ENCODE measurements at places on chromosomes 7 and 10.

GRCh38 chr10:27504808-27505460 lies 830 bp downstream of the RAB18 start:
- DNase-seq: no peak

DNA sequence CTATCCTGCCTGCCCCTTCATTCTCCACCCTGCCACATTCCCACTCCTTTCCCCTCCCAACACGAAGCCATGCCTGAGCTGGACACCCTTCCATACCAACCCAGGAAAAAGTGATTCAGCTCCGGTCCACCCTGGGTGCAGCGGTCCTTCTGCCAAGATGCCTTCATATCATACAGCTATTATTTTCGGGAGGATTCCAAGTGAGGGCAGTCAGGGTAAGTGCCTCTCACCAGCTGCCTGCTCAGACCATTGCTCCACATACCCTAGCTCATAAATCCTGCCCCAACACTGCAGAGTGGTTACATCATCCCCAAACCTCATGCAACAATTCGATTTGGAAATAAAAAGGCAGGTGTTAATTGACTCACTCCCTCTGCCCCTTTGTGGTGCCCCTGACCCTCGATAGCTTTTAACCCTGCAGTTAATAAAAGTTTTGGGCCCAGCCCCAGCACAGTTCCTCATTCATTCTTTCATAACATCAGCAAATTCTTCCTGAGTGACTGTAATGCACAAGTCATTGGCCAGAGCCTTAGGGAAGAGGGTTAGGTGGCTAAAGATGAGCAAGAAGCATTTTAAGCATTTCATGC lies 42.6 kb downstream of the ZNF503 start:
- DNase-seq: no peak

- no peak for DNase-seq
Observed at GRCh38 chr7:54880326-54880989, 121.4 kb upstream of the SEC61G start.

- peak; percentile 18 for DNase-seq
Observed at GRCh38 chr10:81414038-81414437, 461.0 kb upstream of the NRG3 start.

GRCh38 chr7:47908720-47909119 lies 39.5 kb downstream of the PKD1L1 start:
- DNase-seq: no peak

DNA sequence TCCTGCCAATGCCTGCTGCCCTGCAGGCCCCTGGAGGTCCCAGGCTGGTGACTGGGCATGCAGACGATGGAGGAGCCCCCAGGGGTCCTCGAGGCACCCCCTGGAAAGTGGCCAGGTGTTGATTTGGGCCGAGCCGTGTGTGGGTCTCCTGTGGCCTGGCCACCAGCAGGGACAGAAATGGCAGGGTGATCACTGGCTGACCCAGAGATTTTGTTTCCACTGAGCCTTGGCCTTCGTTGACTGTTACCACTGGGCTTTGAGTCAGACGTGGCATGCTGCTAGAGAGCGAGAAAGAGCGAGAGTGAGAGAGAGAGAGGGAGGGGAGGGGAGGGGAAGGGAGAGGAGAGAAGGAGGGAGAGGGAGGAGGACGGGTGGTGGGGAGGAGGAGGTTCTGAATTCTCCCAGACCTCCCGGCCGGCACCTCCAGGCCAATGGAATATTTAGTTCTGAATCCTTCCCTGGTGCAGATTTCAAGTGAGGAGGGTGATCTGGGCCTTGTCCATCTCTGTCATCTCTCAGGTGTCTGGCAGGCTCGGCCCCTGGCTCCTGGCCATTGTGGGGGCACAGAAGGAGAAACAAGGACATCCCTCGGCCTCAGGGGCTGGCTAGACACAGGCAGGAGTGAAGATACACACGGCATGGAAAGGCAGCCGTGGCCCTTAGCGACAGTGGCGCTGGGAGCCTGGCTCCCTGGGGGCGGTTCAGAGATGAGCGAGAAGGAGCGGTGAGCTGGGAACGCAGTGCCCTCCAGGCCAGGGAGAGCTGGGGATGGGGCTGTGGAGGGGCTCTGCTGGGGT lies 58.2 kb downstream of the GLRX3 start:
- DNase-seq: no peak

- DNase-seq: no peak
Observed at GRCh38 chr7:91683823-91684222, 196.7 kb downstream of the MTERF1 start.

- no peak for DNase-seq
Observed at GRCh38 chr10:6659451-6659850, 79.4 kb upstream of the PRKCQ start.

GRCh38 chr7:155922067-155922816 lies 110.0 kb upstream of the SHH start:
- DNase-seq: no peak

- DNase-seq: no peak
Observed at GRCh38 chr10:110772454-110773025, 99.2 kb upstream of the PDCD4 start.

GRCh38 chr7:8386926-8387550 lies 46.4 kb upstream of the NXPH1 start:
- DNase-seq: no peak

DNA sequence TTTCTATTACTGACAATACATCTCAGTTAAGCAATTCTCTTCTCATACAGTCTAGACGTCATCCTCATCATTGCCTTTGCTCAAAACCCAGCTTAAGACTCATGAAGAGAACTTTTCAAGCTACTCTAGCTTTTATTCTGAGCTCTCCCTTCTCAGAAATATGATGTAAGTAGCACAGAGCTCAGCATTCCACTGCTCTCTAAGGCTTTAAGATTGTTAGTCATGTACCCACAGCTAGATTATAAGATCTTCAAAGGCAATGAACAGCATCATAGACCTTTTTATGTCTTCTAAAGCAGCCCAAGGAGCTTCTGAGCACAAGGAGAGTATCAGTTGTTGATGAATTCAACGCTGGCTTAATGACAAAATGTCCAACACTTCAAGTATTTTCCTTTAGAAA lies 119.3 kb downstream of the NRP1 start:
- no peak for DNase-seq

DNA sequence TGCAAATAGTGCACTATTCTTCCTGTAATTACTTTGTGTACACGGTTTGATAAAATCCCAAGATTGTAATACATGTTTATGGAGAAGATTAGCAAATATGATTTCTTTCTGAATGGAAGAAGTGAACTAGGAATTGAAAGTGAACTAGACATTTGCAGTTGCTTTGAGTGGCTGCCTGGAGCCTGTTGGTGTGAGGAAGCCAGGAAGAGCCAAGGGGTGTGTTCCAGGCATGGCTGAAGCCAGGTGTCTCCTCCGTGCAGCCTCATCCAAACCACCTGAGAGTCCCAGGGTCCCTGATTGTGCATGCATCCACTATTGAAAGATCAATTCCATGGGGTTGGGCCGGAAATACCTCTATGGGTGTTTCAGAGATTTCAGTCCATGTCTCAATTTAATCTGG lies 253.1 kb upstream of the SHH start:
- no peak for DNase-seq

DNA sequence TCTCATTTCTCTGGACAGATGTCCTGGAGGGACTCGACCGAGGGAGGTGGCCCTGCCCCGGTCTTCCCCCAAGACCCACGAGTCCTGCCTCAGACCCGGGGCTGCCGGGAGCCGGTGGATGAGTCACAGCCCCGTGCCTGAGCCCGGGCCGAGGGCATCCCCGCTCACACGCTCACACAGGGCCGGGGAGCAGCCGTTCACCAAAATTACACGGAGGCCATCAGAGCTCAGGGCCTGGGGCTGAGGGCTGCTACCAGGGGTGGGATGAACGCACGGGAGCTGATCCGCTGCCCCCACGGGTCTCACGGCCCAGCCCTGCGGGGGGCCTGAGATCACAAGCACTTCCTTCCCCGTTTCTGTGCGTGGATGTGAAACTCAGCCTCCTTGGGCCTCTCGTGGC lies 17.5 kb downstream of the FAM20C start:
- DNase-seq: no peak

DNA sequence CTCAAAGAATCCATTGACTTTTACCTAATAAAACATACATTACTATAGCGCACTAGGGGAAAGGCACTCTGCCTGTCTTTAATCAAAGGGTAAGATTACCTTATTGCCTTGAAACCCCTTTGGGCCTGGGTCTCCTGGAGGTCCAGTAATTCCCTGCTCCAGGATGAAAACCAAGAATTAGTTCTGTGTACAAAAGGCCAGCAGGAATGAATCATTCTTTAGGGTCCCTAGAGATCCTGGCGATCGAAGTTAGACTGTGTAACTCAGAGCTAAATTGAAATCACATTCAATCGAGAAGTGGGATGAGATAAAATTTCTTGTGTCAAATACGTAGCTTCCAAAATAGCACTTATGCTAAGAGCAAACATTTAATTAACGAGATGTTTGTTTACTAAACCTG lies 29.8 kb downstream of the COL28A1 start:
- DNase-seq: no peak

- no peak for DNase-seq
Observed at GRCh38 chr7:78427209-78427608, 628.6 kb downstream of the PHTF2 start.

- no peak for DNase-seq
Observed at GRCh38 chr7:88268858-88269257, 37.8 kb downstream of the STEAP4 start.

DNA sequence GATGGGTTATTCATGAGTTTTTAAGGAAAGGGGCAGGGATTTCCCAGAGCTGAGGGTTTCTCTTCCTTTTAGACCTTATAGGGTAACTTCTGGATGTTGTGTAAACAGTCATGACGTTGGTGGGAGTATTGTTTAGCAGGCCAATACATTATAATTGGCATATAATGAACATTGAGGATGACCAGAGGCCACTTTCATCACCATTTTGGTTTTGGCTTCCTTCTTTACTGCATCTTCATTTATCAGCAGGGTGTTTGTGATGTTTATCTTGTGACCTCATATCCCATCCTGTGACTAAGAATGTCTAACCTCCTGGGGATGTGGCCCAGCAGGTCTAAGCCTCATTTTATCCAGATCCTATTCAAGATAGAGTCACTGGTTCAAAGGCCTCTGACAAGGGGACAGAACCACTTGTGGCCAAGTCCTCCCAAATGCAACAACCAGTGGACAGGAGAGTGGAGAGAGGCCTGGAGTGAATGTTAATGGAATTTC lies 77.3 kb upstream of the RPA3 start:
- no peak for DNase-seq

- DNase-seq: no peak
Observed at GRCh38 chr7:73984481-73985205, 43.3 kb upstream of the ELN start.

GRCh38 chr10:38605153-38605661 lies 511.1 kb downstream of the ZNF37A start:
- DNase-seq: no peak

DNA sequence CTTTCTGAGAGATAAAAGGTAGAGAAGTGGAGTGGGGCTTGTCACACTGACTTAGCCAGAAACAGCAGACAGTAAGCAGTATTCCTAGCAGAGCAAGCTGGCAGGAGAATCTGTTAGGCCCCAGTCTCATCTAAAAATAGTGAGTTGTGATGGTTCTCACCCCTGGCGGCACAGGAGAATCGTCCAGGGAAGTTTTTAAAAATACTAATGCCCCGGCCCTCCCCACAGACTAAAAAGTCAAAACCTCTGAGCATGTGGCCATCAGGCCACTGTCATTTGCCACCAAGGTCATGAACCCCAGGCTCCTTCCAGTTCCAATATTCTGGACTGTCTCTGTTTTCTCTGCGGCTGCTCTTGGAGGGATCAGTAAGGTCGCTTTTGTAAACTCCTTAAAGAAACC lies 34.0 kb downstream of the LYZL1 start:
- no peak for DNase-seq

GRCh38 chr10:3231951-3232730 lies 59.6 kb upstream of the PITRM1 start:
- no peak for DNase-seq

- DNase-seq: no peak
Observed at GRCh38 chr10:124132876-124133275, 39.5 kb upstream of the CHST15 start.

GRCh38 chr7:19117870-19118608 lies 603 bp upstream of the TWIST1 start:
- DNase-seq: no peak

GRCh38 chr10:22159180-22159579 lies 58.6 kb downstream of the EBLN1 start:
- no peak for DNase-seq

DNA sequence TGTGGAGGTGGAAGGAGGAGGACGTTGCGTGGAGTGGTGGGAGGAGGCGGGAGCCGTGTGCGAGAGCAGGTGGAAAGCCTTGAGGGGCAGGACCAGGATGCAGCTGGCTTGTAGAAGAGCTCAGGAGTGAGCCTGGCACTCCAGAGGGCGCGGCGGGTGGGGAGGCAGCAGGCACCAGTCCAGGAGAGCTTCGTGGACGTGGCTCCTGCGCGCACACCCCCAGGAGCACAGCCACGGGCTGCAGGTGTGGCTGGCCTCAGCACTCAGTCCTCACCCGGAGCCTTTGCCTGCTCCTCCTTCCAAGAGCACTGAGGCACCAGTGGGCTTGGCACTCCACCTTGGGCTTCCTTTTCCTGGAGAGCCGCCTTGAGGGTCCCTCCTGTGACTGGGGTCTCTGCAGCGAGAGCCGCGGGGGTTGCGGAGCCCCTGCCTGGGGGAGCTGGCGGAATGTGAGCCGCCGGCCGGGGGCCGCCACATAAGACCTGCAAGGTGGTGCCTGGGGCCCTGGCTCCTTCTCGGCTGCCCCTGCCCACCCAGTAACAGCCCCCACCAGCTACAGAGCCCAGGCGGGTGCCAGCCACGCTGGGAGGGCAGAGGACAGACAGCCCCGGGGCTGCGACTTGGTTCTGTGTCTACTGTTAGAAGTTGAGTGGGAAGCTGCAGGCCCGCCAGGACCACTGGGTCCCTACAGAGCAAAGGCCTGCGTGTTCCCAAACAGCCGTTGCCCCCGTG lies 11.1 kb downstream of the MAFK start:
- no peak for DNase-seq

DNA sequence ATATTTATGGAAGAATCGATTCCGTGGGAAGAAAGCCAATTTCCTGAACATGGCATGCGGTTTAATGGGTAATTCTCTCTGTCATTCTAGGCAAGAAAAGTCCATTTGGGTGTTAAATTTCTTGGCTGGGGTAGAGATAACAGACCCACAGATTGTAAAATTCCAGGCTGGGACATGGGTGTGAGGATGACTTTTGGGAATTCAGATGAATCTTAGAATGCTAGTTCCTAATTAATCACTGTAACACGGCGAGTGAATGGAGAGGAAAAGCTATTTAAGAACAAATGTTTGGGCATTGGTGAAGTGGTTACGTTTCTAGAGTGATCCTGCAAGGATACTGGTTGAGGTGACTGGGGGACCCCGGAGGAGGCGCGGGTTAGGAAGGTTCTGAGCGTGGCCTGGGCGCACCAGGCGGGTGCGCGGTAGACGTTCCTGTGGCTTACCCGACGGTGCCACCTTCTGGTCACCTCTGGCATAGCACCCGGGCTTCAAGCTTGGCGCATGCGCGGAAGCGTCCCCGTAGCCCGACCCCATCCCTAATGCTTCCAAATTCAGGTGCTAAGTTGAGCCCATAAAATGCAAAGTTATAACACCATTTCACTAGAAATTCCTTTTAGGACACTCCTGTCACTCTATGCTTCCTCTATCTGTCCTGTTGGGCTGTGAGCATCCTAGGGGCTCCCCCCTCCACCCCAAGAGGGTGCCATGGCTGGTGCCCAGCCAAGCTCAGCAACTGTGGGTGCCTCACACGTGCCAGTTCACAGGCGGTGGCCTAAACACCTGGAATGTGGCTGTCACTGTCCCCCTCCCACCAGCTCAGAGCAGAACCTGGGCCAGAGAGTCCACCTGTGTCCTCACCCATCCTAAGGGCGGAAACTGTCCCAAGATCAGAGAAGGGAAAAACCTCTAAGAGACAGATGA lies 104.4 kb downstream of the PTPRE start:
- peak; percentile 88 for DNase-seq

All from right hindlimb (tissue), 1 donor.